ENCODE measurements at places on chromosomes 5 and 9. TPM values are rescaled to one million over a fixed set of nuclear protein-coding genes. Genes with fewer than 3 reads are reported as not detected.

DNA sequence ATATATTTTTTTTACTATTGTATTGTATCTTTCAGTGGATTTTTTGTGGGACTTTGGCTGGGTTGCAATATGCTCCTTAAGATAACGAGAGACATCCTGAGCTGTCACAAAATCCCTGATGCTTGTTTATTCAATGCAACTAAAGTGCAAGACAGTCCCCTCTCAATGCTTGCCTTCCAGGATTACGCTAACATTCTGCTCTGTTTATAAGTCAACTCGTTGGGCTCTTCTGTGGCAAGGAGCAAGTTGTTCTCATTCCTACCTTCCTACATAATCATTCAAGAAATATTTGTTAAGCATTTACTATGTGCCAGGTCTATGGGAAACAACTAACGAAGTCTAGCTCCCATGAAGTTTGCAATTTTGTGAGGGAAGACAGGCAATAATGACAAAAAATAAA lies 40.4 kb downstream of the JAKMIP2 start:
- H3K4me3 ChIP-seq, result no peak overlapping the region
- H3K36me3 ChIP-seq, result no peaks in the 10 kb centered on the region
- no peaks in the 10 kb centered on the region for H3K27me3 ChIP-seq
- no peak for DNase-seq
- no peaks in the 10 kb centered on the region for H3K4me1 ChIP-seq
- H3K27ac ChIP-seq, result no peak overlapping the region

DNA sequence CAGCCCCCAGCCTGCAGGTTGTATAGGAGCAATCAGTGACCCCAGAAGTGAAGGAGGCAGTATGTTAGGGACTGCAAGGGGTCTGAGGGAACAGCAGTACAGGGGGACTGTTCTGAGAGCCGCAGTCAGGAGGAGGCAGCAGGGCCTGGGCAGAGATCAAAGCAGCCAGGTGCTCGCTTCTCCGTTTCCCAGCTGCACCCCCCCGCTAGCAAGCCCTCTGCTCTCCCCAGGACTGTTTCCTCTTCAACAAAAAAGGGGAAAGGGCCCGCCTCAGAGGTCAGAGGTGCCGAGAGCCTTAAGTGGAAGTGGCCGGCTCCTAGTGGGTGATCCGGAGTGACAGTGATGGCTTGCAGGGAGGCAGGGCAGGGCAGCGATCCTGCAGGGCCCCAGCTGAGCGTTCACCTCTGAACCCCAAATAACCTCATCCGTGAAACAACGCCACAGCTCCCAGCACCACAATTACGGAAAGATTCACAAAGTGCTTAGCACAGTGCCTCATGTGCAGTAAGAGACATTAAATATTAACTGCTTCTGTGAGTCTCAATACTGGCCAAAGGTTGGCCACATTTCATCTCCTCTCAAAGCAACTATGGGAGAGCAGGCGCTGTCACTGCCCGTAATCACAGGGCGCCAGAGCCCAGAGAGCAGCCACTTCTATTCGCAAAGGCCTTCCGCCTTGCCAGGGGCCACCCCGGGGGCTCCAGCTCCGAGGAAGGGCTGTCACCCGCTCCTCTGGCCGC lies 8.0 kb downstream of the CLPTM1L start:
- no peaks in the 10 kb centered on the region for H3K36me3 ChIP-seq
- no peaks in the 10 kb centered on the region for H3K27me3 ChIP-seq
- no peak overlapping the region for H3K4me3 ChIP-seq

GRCh38 chr9:119280740-119281485 lies 88.3 kb downstream of the BRINP1 start:
- H3K27me3 ChIP-seq, result no peaks in the 10 kb centered on the region
- H3K36me3 ChIP-seq, result no peaks in the 10 kb centered on the region
- DNase-seq, result no peak
- no peak overlapping the region for H3K27ac ChIP-seq
- H3K4me1 ChIP-seq, result no peaks in the 10 kb centered on the region

- DNase-seq, result no peak
- H3K27me3 ChIP-seq, result no peaks in the 10 kb centered on the region
- no peak overlapping the region for H3K4me3 ChIP-seq
These were observed 73.3 kb upstream of the ATP10B start for GRCh38 chr5:160925281-160925680.

GRCh38 chr5:159956074-159956473 lies 39.8 kb downstream of the ADRA1B start:
- no peaks in the 10 kb centered on the region for H3K27me3 ChIP-seq
- no peak overlapping the region for H3K4me3 ChIP-seq
- H3K36me3 ChIP-seq, result no peaks in the 10 kb centered on the region
- no peak for DNase-seq
- no peak overlapping the region for H3K27ac ChIP-seq
- H3K4me1 ChIP-seq, result no peaks in the 10 kb centered on the region

GRCh38 chr9:129125478-129125877 lies 14.3 kb downstream of the PTPA start:
- no peaks in the 10 kb centered on the region for H3K36me3 ChIP-seq
- H3K27me3 ChIP-seq, result no peaks in the 10 kb centered on the region
- no peak for DNase-seq
- no peak overlapping the region for H3K4me3 ChIP-seq
- no peaks in the 10 kb centered on the region for H3K4me1 ChIP-seq
- no peak overlapping the region for H3K27ac ChIP-seq

- no peak overlapping the region for H3K27ac ChIP-seq
- DNase-seq, result no peak
- H3K4me1 ChIP-seq, result no peaks in the 10 kb centered on the region
- no peaks in the 10 kb centered on the region for H3K36me3 ChIP-seq
- no peaks in the 10 kb centered on the region for H3K27me3 ChIP-seq
These were observed 507.6 kb downstream of the SPATA31D1 start for GRCh38 chr9:82495884-82496777.

DNA sequence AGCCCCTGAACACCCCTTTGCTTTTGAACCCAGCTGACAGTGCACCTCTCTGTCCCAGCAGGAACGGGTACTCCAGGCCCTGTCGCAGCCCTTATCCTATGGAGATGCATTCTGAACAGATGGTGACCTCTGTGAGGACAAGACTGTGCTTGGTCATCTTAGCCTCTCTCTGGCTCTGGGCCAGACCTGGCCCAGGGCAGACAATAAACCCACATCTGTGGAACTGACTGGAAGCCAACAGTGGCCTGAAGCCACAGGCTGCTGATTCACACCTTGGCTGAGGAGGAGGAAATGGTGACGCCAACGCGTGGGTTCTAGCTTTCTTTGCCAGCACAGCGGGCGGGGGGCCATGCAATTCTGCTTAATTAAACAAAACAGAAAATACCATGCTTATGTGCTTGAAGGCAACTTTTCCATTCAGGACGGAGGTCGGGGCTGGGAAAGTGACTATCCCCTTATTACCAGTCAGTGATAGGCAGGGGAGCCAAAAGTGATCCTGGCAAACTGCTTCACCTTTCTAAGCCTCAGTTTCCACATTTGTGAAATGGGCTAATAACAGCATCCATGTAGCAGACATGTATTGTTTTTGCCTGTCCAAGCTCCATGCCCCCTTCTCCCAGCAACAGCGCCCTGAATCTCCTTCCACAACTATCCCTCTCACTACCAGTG lies 10.8 kb downstream of the SH3PXD2B start:
- no peak overlapping the region for H3K4me3 ChIP-seq
- no peaks in the 10 kb centered on the region for H3K36me3 ChIP-seq
- H3K4me1 ChIP-seq, result peaks cover 26% of the 10 kb centered on the region

- peaks cover 19% of the 10 kb centered on the region for H3K4me1 ChIP-seq
- H3K27ac ChIP-seq, result no peak overlapping the region
- H3K27me3 ChIP-seq, result no peaks in the 10 kb centered on the region
- peak; percentile 30 for DNase-seq
These were observed 175.1 kb upstream of the OTULINL start for GRCh38 chr5:14406554-14406849.

DNA sequence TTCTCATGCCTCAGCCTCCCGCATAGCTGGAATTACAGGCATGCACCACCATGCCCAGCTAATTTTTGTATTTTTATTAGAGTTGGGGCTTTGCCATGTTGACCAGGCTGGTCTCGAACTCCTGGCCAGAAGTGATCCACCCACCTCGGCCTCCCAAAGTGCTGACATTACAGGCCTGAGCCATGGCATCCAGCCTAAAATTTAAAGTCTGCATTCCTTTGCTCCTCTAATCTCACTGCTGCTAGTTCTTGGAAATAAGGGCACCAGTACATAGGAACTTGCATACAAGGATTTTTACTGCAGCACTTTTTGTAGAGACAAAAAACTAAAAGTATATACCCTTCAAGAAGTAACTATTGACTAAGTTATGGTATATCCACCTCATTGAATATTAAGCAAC lies 20.0 kb upstream of the DCP2 start:
- no peak overlapping the region for H3K4me3 ChIP-seq
- H3K4me1 ChIP-seq, result peaks cover 3% of the 10 kb centered on the region
- no peak for DNase-seq
- no peaks in the 10 kb centered on the region for H3K27me3 ChIP-seq
- no peaks in the 10 kb centered on the region for H3K36me3 ChIP-seq
- H3K27ac ChIP-seq, result no peak overlapping the region

DNA sequence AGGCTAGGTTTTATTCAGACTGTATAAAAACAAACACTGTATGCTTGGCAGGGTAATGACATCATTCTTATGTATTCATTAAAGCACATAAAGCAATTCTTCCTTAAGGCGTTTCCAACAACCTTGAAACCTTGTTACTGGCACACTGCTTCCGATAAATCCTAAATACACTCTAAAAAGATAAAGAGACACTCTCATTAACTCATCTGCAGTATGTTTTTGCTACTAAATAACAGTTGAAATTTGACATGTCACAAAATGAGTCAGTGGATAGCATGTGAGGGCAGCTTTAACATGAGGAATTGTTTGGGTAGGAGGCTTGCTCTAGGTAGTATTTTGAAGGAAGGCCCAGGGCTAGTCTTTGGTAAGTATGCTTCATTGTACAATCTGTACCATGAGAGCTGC lies 13.7 kb downstream of the YIPF5 start:
- no peak for DNase-seq
- no peaks in the 10 kb centered on the region for H3K4me1 ChIP-seq
- no peaks in the 10 kb centered on the region for H3K27me3 ChIP-seq
- H3K27ac ChIP-seq, result no peak overlapping the region
- H3K4me3 ChIP-seq, result no peak overlapping the region
- H3K36me3 ChIP-seq, result no peaks in the 10 kb centered on the region

Gene CER1
- not detected for total RNA-seq

Gene C7
- total RNA-seq, result 1,395 TPM

Gene SPATA31E1
- total RNA-seq, result not detected

Measured in ovary (tissue), 10 donors.